Stimulated activated CD4-positive, alpha-beta T cell treated with anti-CD3 and anti-CD28 coated beads, Interleukin-12 subunit alpha, Interleukin-12 subunit beta, amount 100 ng/mL, for 48 hours (primary cell): ENCODE measurements at places on chromosomes 1 and 21.
A peak's percentile ranks its signal among the peaks of the same experiment; 100 is the strongest.

GRCh38 chr1:114302821-114303220 is 149.2 kb upstream of the SYT6 start:
- DNase-seq = no peak

DNA sequence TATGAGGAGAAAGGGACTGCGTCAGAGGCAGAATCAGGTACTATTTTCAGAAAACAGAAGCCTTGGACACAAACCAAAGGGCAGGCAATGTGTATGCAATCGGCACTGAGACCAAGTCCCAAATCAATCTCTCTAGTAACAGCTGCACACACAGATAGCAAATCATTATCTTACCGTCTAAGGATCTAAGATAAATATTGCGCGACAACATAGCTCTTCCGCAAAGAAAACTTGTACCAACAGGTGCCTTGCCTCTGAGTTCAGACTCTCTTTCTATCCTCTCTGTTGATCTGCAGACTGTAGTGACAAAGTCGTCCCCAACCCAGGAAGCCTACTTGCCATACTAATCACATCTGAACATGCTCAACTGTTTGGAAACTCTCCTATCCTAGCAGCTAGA is 22.6 kb upstream of the SAMD13 start:
- DNase-seq = no peak

DNA sequence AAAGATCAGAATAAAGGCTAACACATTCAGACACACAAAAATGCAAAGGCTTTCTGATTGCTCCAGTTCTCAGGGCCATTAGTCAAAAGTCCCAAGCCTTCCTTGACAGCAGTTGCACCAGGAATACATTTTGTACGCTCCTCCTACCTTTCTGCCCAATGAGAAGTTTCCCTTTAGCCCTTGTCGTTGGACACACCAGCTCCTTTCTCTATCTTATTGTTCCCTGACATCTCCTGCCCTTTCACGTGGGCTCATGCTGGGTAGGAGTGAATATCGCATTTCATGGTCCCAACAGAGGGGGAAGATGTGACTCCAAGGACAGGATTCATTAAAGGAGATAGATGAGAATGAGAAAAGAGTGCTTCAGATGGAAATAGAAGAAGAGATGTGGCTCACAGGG is 33.5 kb upstream of the IFI16 start:
- DNase-seq = no peak

GRCh38 chr1:117665556-117666270 is 59.9 kb downstream of the TENT5C start:
- DNase-seq = no peak

GRCh38 chr1:170664828-170665612 is 1.1 kb downstream of the PRRX1 start:
- no peak for DNase-seq

DNA sequence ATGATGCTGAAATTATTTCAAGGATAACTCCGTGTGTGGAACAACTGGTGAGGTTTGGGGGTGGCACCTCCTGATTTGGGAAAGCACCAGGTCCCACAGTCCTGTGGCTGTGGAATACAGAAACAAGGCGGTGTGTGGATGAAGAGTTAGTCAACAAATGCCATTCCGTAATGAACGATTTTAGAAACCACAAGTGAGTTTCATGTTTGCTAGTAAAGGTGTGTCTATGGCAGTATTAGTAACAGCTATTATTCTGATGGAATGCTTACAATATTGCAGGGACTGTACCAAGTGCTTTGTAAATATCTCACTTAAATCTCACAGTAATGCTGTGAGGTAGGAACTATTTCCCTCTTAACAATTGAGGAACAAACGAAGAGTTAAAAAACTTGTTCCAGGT is 53.8 kb downstream of the B3GALNT2 start:
- no peak for DNase-seq

- DNase-seq = no peak
Measured at GRCh38 chr1:205715628-205716027, 34.4 kb downstream of the NUCKS1 start.

GRCh38 chr1:18554597-18554996 is 73.9 kb downstream of the KLHDC7A start:
- no peak for DNase-seq

DNA sequence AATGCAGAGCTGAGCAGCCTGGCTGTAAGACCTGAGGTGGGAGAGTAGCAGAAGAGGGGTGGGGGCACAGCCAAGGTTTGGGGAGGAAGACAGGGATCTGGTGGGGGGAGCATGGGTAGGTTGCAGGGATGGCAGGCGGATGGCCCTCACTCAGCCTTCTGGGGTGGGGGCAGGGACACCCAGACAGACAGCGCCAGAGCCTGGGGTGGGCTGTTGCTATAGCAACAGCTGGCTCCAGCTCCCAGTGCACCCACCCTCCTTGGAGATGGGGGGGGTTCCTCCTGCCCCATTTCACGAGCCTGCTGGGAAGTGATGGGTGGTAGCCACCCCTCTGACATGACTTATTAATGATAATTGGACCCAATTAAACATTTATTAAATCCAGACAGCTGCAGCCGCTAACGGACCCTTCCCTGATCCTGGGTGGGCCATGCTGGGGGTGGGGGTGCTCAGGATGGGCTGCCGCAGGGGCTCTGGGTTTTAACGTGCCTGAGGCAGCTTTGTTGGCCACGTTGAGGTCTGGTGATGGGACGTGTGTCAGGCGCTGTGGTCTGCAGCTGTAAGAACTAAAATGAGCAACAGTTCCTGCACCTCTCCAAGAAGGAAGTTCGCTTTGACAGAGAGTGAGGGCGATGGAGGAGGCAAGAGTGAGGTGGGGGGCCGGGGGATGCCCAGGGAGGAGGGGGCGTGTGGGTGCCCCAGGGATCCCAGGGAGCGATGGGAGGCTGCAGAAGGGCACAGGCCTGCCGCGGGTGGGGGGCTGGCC is 19.4 kb downstream of the AGRN start:
- DNase-seq = no peak

GRCh38 chr1:65114322-65114721 is 33.7 kb upstream of the AK4 start:
- DNase-seq = no peak

GRCh38 chr1:52842643-52843310 is at the start of gene ZYG11A:
Gene ZYG11A, plus strand, starts transcription at chr1:52842760. Its CDS starts 124 bp downstream, at chr1:52842884.
- DNase-seq = peak; percentile 70

GRCh38 chr1:203373002-203373401 is 22.1 kb upstream of the FMOD start:
- DNase-seq = no peak

GRCh38 chr1:197761654-197762053 is 13.6 kb downstream of the DENND1B start:
- no peak for DNase-seq

DNA sequence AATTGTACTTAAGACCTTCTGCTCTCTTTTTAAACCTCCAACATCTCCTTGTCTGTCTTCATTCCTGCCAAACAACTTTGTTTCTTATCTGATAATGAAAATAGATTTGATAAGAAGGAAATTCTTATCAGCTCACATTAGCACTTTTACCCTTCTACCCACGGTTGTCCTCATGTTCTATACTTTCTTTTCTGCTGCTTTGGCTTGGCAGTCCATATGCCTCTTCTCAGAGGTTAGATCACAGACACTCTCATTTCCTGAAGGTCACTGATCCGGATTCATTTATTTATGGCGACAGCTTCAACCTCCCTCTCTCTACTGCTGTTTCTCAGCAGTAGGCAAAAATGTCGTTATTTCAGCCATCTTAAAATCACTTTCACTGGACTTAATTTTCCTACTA is 2015.8 kb downstream of the NCAM2 start:
- DNase-seq = no peak

DNA sequence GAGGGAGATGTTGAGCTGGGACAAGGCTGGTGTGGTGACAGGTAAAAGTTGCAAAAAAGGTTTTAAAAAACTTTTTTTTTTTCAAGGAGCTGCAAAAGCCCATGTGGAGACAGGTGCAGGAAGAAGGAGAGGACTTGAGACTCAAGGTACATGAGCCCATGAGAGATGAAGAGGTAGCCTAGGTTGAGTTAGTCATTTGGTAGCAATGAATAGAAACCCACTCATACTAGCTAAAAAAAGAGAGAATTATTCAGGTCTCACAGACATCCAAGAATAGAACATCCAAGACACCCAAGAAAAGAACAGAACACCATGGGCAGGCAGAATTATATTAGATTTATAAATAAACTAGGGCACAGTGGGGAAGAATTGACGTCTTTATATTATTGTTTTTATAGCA is 65.1 kb downstream of the PCP4 start:
- DNase-seq = no peak

DNA sequence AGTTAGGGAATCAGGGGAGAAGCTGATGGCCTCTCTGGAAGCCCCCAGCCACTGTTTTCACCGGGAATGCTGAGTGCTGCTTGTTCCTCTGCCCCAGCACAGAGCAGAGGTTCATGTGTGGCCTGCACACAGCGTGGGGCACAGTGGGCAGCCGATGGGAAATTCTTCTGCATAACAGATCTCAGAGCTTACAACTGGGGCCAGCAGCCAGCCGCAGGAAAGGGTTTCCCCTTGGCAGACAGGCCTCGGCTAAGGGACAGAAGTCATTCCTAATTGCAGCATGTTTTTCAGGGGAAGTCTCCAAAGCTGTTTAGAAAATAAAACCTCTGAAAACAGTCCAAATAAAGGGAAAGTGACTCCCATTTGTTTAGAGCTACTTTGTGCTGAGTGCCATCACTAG is 22.6 kb downstream of the HMGB4 start:
- no peak for DNase-seq

GRCh38 chr1:165875171-165875570 is 47.8 kb downstream of the UCK2 start:
- DNase-seq = no peak

GRCh38 chr1:39164256-39164655 is 40.2 kb upstream of the MACF1 start:
- no peak for DNase-seq

GRCh38 chr1:158087320-158087927 is 93.3 kb upstream of the CD1D start:
- DNase-seq = peak; percentile 3

GRCh38 chr1:160504651-160505050 is 18.4 kb downstream of the SLAMF6 start:
- no peak for DNase-seq

GRCh38 chr1:84300501-84300900 is 1.0 kb upstream of the SAMD13 start:
- no peak for DNase-seq

DNA sequence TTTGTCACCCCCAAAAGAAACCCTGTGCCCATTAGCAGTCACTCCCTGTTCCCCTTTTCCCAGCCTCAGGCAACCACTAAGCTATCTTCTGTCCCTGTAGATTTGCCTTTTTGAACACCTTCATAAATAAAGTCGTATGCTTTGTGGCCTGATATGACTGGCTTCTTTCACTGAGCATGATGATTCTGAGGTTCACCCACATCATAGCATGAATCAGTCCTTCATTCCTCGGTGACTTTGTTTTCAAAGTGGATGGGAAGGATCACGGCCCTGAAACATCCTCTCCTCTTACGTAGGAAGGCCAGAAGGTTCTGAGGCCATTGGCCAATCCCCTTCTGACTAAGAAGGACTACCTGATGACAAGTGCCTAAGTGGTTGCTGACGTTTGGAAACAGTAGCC is 39.1 kb downstream of the NIPAL3 start:
- DNase-seq = no peak

- no peak for DNase-seq
Measured at GRCh38 chr21:46662367-46662654, 26.8 kb downstream of the PRMT2 start.

DNA sequence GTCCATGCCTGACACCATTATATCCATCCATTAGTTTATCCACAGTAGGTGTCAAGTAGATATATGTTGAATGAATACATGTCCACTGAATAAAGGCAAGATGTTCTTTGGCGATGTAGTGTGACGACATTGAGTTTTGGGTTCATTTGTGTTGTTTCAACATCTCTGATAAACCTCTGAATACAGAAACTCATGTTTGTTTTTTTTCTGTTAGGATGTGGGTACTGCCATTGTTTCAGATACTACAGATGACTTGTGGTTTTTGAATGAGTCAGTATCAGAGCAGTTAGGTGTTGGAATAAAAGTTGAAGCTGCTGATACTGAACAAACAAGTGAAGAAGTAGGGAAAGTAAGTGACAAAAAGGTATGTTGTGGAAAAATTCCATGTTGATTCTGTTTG is 28.1 kb downstream of the MDM4 start:
- DNase-seq = no peak

DNA sequence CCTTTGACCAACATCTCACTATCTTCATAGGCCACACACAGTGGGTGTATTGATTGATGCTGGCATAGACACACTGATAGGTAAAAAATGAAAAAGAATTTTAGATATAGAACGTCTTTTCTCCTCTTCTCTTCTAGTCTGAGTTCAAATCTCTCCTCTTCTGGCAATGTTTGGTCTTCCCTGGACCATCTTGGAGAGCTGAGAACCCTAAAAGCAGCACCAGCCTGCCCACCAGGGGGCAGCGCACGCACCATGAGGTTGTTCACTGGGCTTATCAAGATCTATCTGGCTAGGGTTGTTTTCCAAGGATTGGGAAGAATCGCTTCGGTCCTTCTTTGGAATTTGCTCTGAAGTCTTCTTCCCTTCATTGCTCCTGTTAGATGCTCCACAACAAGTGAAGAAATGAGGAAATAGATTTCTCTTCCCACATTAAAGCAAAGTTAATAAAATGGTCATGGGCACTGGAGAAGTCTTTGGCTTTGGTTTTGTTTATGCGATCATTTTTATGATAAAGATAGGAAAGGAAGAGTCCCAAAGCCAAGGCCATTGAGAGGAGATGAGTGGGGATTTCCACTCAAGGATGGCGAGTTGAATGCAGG is 104.0 kb upstream of the OLIG2 start:
- DNase-seq = peak; percentile 48

DNA sequence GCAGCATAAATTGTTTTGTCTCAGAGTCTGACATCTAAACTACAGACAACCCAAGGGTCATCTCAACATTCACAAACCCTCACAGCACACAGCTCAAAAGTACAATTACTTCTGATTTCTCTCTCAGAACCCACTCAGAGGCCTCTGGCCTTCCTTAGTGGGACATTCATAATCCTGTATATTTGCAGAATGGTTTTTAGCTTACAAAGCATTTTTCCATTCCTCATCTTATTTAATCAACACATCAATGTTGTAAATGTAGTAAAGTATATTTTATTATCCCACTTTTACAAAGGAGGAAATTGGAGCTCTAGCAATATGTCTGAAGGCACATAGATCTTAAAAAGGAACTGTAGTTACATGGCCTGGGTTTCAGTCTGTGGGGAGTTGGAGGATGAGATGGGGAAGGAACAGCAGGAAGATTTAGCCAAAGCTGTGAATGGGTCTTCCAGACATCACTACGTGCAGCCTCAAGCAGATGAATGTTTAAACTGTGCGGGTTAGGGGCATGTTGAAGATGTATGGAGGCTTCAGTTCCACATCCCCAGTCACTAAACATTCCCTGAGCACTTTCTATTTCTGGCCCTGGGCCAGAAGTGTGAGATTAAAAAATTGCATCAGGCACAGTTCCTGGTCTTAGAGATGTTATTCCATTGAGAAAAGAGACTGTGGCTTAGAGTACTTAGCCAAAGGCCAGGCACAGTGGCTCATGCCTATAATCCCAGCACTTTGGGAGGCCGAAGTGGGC is 13.3 kb downstream of the AKNAD1 start:
- DNase-seq = no peak
